ENCODE measurements at places on chromosomes 5 and 9.

- no peak for DNase-seq
Measured at GRCh38 chr9:127825319-127826051, 22.8 kb downstream of the FPGS start.

DNA sequence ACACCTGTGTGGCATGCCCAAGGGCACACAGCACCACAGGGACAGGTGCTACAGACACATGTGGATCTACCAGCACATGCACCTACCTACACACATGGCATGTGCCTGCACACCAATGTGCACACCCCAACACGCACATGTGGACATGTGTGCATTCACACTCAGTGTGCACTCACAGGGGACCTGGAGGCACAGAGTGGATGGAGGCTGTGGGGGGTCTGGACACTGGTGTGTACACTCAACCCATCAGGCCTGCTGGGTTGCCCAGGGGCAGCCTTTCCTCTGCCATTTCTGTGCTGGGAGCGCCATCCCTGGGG lies 1.7 kb downstream of the CRB2 start:
- DNase-seq = no peak

GRCh38 chr5:172498431-172499129 lies 44.3 kb upstream of the SH3PXD2B start:
- no peak for DNase-seq

DNA sequence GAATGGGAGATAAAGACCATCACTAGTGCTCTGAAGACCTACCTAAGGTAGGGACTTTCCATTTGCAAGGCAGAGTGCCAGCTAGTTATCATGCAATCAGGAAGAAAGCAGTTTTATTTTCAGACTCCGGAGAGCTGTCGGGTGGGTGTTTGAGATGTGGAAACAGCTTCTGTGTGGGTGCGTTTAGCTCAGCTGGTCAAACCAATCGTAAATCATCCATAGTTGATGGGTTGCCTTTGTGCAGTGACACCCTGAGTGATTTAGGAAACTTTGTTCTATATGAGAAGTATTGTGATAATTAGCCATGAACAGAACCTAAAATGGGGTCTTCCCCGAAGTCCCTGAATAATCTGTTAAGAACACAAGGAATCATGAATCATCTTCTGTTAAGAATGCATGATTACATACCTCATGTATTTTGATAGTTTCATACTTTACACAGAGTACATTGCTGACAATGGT lies 284.3 kb downstream of the ARHGAP26 start:
- peak; percentile 57 for DNase-seq

DNA sequence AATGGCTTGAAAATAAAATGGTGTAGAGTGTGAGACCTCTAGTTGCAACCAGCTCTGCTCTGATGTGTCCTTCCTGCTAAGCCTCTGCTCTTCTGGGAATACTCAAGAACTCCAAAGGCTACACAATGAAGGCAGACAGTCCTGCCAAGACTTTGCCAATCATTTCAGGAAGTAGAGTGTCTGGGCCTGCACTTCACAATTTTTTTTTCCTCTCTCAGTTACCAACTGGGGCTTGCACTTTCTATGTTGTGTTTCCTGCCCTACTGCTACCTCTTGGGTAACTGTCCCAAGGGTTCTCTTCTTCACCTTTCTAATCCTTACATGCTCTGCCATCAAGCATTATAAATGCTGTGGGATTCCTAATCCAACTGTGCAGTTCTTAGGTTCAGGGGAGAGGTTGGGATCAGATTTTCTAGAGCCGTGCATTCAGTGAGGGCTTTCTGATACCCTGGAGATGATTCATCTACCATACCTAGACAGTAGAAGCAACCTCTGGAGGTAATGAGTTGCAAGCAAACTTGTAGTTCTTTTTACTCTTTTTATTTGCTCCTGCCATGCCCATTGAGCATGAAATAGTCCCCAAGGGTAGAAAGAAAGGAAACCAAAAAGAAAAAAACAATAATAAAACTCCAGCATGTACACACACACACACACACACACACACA lies 365.9 kb downstream of the MLLT3 start:
- no peak for DNase-seq

- no peak for DNase-seq
Measured at GRCh38 chr9:98367371-98367900, 112.0 kb upstream of the TBC1D2 start.

DNA sequence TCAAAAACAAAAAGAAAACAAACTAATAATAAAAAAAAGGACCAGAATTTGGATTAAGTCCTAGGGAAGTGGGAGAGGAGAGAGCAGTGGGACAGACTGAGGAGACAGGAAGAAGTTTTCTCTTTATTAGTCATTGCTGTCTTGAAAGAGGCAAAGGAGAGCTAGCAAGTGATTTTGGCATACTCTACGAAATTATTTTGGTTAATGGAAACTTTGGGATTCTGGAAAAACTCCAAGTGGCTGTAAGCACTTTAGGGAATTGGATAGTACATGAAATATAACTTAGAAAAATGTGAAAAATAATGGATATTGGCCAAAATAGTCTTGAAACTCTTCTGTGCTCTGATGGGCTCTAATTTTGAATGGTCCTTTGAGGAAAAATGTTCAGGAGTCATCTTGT lies 1641.8 kb upstream of the WWC1 start:
- no peak for DNase-seq

- no peak for DNase-seq
Measured at GRCh38 chr9:134014946-134015345, 10.3 kb upstream of the BRD3OS start.

GRCh38 chr5:82905986-82906385 lies 171.2 kb downstream of the TMEM167A start:
- no peak for DNase-seq

GRCh38 chr5:61000887-61001286 lies 55.9 kb downstream of the NDUFAF2 start:
- no peak for DNase-seq

DNA sequence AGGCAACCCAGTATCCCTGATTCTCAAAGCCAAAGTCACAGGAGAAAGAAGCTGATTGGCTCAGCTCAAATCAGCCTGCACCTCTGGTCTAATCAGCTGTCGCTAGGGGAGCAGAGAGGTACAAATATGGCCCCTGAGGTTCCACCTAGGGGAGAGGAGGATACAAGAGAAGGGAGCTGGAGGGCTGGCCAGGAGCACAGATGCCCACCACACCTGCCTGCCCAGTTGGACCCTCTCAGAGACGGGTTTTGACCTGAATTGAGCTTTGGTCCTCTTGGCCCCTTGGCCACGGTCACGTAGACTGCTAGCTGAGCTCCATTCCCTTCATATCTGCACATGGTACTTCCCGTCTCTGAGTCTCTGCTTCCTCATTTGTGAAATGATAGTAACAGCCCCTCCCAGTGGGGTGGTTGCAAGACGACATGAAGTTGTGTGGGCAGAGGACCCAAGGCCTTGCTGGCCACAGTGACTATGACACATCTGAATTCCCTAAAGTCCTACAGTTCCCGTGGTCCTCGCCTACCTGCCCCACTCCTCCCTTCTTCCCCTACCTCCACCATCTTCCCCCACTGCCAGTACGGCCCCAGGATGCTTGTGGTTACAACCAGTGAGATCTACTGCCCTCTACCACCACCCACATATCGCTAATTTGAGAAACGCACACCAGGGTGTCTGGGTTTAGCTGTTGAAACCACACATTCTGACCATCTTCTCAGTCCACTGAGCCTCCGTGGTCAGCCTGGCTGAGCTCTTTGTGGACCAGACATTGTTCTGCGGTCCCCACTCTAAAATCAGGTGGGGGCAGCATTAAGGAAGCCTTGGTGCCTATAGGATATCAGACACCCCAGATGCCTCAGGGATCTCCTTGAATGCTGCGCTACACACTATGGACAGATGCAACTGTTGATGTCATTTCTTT lies 60.3 kb upstream of the NEK6 start:
- DNase-seq = no peak

DNA sequence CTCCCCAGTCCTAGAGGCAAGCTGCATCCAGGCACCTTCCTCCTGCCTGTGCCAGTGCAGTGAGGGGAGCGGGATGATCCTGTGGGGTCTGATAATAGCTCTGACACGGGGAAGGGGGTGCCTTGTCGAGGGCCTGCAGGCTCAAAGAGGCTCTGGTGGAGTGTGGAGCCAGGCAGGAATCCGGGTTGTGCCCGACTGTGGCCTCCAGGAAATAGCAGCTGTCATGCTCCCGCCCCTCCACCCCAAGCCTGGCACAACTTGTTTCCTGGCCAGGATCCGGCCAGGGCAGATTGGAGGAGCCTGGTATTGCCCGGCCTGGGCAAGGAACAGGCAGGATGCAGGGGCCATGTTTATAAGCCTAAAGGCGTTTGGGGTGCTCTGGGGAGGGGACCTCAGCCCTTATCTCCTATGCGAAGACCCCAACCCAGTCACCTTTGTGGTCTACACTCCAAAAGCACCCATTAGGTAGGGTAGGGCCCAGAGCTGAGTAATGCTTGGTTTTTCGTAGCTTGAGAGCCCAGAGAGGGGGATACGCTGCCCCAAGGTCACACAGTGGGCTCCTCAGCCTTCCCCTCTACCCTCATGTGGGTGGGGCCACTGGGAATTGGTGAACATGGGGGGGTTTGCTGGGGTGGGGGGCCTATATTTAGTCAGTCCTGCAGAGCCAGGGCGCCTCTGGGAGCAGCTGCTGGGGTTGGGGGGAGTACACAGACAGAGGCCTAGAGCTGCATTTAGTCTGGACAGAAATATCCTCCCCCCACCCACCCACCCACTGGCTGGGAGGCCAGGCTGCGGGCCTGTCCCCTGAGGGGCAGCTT lies 12.2 kb downstream of the CXXC5 start:
- no peak for DNase-seq

DNA sequence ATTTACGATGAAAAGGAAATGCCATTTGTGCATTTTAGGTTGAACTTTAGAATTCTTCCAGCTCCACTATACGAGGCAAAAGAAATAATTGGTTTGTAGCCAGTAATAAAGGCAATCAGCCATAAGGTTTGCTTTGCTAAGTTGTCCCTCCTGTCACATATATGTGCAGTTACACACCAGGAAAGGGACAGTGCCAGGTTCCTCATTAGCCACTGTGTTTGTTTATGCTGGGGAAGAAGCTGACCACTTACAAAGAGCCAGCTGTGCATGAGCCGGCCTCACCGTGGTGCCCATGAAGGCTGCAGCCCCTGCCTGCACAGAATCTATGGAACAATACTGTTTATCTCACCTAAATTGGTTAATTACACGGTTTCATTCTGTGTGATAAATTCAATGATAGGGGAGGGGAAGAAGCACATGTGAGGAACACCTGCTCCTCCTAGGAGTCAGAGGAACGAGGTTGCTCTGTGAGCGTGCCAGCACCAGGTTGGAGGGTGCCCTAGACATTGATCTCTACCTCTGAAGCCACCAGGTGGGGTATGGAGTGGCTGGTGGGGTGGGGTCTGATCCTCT lies 173.8 kb upstream of the DAP start:
- no peak for DNase-seq

- no peak for DNase-seq
Measured at GRCh38 chr9:133987946-133988665, 4.0 kb downstream of the VAV2 start.

- no peak for DNase-seq
Measured at GRCh38 chr5:63674881-63675280, 287.4 kb downstream of the HTR1A start.

DNA sequence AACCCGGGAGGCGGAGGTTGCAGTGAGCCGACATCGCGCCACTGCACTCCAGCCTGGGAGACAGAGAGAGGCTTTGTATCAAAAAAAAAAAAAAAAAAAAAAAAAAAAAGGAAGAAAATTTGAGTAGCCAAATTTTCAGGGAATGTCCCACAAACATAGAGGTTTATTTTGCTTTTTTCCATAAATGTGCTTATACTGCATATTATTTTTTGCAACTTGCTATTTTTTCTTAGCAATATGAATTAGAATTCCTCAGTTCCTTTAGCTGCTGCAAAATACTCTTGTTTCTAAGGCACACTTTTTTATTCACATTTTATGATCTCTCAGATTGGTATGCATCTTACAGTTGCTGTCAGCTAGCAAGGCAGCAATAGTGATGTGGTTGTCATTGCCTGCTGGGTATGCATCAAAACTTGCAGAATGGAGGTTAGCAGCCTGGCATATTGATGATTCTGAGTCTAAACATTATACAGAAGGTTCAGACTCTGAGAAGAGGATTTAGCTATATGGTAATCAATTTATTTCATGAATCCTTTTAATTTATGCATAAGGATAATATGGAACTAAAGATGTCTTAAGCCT lies 13.0 kb upstream of the MSANTD3 start:
- no peak for DNase-seq

- no peak for DNase-seq
Measured at GRCh38 chr5:123174916-123175481, 86.0 kb downstream of the PRDM6 start.

- no peak for DNase-seq
Measured at GRCh38 chr5:171419688-171420430, 412 bp downstream of the FGF18 start.

DNA sequence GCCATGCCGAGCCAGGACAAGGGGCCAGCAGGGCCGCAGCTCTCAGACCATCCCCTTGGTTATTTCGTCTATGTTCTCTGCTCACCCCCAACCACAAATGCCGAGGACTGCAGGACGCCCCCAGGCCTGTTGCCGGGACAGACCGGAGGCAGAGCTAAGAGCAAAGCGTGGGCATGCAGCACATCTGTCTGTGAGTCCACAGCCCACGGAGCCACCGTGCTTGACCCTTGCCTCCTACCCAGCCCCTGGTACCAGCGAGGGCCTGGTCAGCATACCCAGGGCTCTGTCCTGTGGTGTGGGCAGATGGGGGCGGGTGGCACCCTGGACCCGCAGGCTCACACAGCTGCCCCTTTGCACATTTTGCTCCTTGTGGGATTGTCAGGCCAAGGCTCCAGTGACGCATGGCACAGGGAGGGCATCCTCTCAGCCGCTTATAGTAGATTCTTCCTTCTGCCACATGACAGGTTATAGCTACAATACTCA lies 4.7 kb downstream of the BRD3 start:
- DNase-seq = no peak

- no peak for DNase-seq
Measured at GRCh38 chr5:178427576-178428197, 162.5 kb downstream of the COL23A1 start.

GRCh38 chr5:67942421-67942820 lies 273.1 kb upstream of the PIK3R1 start:
- no peak for DNase-seq

DNA sequence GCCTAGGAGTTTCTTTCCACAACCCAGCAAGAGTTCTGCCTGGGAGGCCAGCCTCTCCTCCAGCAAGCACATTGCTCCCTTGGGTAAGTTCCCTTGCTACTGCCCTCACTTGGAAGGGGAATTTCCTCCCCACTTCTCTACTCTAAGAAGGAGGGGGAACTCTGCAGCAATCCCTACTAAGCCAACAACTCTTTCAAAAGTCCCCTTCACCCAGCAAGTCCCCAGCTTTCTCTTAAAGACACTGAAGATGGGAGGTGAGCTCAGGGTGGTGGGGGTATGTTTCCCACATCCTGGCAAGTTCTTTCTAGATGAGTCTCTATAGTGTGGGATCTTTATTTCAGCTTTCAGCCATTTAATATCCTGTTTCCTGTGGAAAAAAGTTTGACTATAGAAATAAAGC lies 49.0 kb downstream of the PDE8B start:
- no peak for DNase-seq

All from skeletal muscle cell (primary cell).